ENCODE measurements at places on chromosomes 12 and 14.
A peak's percentile ranks its signal among the peaks of the same experiment; 100 is the strongest.

GRCh38 chr14:58428118-58428683 lies 682 bp downstream of the KIAA0586 start:
- peak; percentile 74 for DNase-seq

DNA sequence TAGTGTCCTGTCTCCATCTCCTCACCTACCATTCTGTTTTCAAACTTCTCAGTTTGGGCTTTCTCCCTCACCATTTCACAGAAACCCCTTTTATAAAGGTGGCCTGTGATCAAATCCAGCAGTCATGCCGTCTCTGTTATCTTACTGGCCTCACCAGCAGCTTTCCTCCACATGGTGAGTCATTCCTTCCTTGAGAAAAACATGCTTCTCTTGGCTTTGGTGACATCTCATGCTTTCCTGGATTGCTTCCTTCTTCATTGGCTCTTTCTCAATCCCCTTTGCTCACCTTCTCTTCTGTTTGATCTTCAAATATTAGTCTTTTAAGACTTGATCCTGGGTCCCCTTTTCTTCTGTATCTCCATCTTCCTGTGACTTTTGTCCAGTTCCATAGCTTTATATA lies 164.9 kb downstream of the ANO4 start:
- DNase-seq = peak; percentile 65

DNA sequence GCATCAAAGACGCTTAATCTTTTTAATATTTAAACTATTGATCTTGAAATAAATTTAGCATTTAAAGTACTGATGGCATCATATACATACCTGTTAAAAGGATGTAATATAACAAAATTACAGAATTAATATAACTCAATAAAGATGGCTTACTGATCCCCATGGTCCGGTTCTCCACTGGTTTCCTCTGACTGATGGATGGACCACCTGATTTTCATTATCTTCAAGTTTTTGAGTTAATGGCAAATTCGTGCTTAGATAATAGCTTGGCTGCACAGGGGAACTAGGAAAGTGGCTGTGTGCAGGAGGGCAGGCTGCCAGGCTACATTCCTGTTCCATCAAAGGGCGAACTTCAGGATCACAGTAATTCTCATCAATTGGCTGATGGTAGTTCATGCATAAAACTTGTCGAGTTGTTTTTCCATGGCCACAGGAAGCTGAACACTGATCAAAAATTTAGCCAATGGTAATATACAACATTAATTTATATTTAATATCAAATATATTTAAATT lies 123.9 kb downstream of the ADAMTS20 start:
- no peak for DNase-seq

DNA sequence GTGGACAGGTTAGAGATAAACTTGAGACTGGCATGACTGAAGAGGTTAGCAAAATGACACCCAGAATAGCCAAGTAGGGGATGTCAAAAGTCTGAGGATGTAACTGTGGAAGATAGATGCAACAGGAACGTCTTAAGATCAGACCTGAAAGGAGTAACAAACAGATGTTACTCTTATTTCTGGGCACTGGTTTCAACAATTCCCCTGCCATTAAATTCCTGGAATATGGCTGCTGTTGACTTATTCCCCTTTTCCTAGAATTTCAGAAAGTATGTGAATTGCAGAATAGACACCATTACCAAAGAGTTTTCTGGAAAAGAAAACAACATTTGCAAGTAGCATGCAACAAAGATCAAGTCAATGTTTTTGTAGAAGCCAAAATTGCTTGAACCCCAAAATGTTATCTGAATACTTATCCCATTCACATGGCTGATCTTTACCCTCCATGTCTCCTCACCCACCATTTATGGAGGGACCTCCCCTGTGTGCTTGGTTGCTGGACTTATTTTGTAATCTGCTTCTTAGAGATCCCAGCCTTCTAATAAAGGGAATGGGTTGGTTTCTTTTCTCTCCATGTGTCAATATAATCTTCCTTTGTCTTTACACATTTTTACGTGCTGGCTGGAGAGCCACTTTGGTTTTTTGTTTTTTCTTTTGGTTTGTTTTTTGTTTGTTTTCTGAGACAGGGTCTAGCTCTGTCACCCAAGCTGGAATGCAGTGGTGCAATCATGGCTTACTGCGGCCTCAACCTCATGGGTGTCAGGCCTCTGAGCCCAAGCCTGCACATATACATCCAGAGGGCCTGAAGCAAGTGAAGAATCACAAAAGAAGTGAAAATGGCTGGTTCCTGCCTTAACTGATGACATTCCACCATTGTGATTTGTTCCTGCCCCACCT lies 57.0 kb downstream of the BBS10 start:
- DNase-seq = no peak

- DNase-seq = peak; percentile 20
These were observed 31.5 kb downstream of the NUMB start for GRCh38 chr14:73426877-73427276.

GRCh38 chr12:89565002-89565401 lies 39.2 kb upstream of the POC1B start:
- no peak for DNase-seq

- DNase-seq = no peak
These were observed 209.7 kb downstream of the ATXN7L3B start for GRCh38 chr12:74747305-74747704.

- no peak for DNase-seq
These were observed 110.6 kb downstream of the CACNA1C start for GRCh38 chr12:2163177-2163941.

DNA sequence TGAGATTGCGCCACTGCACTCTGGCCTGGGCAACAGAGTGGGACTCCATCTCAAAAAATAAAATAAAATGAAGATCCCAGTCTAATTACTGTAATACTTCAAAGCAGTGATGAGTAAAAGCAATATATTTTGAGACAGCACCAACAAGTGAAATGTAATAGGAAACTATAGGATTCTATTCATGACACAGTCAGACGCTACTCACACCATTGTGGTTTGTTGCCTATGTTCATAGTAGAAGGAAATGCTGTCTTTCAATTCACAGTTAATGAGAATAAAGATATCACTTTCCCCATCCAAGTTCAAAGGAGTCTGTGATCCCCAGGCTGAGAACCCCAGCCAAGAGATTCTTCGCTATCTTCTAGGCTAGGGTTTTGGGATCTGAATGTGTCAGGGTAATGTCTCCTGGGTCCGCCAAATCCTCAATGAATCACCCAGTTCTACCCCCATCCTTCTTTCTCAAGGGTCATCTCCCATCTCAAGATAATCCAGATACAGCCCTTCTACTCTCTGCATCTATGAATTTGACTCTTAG lies 16.6 kb upstream of the DTX1 start:
- no peak for DNase-seq

- DNase-seq = peak; percentile 59
These were observed 37.8 kb downstream of the PHETA1 start for GRCh38 chr12:111330800-111331752.

GRCh38 chr12:16352481-16352880 lies 5.0 kb downstream of the MGST1 start:
- DNase-seq = no peak

DNA sequence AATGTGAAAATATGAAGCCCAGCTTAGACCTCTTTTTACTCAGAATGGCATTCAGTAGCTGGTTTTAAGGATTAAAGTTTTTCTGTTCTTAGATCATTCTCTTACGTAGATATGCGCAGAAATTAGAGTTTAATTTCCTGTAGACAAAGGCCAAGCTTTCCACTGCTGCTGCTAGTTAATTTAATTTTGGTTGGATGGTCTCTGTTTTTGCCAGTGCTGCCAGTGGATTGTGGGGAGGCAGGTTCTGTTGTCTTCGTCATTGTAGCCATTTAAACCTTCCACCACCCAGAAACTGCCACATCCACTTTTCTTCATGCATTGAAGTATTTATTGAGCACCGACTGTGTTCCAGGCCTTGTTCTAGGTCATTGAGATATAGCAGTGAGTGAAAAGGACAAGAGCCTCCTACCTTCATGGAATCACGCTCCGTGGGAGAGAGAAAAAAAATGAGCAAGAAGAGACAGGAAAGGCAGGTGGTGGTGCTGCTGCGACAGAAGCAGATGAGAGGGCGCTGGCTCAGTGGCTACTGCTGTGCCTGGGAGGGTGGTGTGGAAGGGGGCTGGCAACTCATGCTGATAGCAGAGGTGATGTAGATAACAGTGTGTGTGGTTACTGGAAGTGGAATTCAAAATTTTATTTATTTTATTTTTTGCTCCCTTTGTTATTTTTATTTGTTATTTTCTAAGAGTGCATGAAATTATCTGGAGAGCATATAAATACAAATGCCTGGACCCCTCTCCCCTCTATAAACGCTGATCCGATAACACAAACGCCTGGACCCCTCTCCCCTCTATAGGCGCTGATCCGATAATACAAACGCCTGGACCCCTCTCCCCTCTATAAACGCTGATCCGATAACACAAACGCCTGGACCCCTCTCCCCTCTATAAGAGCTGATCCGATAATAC lies 33.3 kb downstream of the DYNC1H1 start:
- DNase-seq = no peak

DNA sequence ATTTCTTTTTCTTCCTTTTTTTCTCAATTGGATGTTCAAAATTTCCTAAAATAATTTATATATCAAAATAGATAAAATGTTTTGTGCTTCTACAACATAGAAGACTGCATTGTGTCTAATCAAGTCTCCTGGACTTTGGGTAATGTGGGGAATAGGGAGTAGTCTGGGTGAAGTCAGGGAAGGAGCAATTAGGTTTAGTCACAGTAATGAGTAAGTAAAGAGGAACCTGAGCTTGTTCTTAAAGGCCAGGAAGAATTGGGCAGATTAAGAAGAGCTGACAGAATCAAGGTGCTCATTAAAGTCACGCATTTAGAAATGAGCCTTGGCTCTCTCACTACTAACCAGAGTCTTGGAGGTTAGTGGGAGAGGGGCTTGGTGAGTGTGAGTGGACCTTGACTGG lies 233.3 kb upstream of the SSTR1 start:
- DNase-seq = no peak

DNA sequence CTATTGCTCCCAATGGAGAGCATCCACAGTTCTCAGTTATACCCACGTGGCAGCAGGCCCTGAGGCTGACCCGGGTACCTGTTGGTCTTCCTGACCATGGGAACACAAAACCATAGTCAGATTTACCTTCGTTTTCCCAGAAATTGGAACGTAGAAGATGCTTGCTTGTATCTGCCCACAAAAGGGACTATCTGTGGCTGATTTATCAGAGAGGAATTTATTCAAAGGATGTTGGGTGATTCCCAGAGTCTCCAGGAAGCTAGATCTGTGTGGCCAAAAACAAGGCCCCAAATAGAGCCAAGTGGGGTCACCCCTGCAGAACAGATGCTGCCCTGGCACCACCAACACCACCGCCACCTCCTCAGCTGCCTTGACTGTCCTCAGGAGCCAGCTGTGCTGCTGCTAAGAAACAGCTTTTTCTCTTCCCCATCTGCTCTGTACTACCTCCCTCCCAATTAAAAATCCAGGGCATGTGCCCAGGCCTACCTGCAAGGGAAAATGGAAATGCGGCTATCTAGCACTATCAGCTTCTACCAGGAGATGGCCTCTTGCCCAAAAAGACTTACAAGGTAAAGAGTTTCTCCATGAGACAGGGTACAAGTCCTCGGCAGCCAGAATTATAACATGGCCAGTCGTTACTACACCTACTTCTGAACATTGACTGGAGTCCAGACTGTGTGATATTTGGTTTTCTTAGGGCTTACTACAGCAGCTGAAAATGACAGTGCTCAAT lies 128.6 kb upstream of the PLEKHG7 start:
- peak; percentile 25 for DNase-seq

- DNase-seq = no peak
These were observed 25.0 kb downstream of the ERH start for GRCh38 chr14:69373104-69373503.

GRCh38 chr12:98828802-98829600 lies 183.9 kb downstream of the APAF1 start:
- no peak for DNase-seq

DNA sequence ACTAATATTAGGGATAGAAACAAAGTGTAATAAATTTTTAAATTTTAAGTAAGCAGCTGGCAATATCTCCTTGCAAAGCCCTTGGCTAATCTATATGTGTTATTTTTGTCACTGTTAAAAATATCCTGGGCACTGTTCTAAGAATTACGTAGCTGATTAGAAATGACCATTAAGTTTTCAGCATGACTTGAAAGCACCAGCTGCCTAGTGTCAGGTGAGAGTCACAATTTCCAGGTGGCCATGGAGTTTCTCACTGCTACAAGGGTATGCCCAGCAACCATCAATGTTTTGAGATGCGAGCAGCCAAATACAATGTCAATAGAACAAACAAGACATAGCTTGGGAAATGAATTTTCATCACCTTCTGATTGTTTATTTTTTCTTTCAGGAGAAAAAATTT lies 23.3 kb upstream of the GYS2 start:
- DNase-seq = no peak

DNA sequence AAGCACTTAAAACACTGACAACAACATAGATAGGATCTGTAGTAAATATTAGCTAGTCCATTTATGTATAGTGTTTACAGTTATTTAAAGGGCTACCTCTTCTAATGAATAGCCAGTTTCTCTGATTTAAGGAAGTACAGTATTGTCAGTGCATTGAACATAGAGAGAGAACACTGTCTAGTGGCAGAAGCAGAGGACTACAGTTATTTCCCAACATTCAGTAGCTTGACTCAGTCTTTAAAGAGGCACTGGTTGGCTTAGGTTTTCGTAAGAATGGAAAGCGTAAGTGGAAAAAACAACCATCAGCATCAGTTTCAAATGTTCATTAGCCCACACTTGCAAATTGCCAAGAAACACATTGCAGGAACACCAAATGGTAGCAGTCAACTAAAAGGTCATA lies 125.0 kb upstream of the HMGA2 start:
- DNase-seq = peak; percentile 3

- DNase-seq = no peak
These were observed 41.9 kb downstream of the VWF start for GRCh38 chr12:6082613-6083012.

DNA sequence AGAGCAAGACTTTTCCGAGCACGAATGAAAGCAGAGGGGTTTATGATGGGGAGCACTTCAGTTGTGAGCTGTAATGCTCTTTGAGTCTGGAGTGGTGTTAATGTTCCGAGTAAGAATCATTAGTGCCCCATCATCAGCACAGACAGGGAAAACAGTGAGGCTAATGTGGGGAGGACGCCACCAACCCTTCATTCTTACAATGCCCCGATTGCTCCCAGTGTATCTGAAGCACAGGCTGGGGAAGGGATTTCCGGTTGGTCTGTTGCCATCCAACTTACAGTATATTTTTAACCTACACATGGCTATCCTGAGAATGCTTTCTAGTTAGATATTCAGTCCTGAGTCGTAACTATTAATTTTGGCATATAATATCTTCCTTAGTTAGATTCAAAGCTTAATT lies 141.6 kb downstream of the APAF1 start:
- DNase-seq = no peak

GRCh38 chr12:91073426-91073825 lies 15.6 kb upstream of the KERA start:
- DNase-seq = no peak

GRCh38 chr14:95056476-95056875 lies 100.9 kb downstream of the DICER1 start:
- DNase-seq = no peak

Measured in common myeloid progenitor, CD34-positive (primary cell).